Activated CD8-positive, alpha-beta memory T cell treated with anti-CD3 and anti-CD28 coated beads, Interleukin-2, amount 10 ng/mL, durations not matched to agents 7 days and 5 days (primary cell): ENCODE measurements at places on chromosomes 1 and 21.
A peak's percentile ranks its signal among the peaks of the same experiment; 100 is the strongest.

DNA sequence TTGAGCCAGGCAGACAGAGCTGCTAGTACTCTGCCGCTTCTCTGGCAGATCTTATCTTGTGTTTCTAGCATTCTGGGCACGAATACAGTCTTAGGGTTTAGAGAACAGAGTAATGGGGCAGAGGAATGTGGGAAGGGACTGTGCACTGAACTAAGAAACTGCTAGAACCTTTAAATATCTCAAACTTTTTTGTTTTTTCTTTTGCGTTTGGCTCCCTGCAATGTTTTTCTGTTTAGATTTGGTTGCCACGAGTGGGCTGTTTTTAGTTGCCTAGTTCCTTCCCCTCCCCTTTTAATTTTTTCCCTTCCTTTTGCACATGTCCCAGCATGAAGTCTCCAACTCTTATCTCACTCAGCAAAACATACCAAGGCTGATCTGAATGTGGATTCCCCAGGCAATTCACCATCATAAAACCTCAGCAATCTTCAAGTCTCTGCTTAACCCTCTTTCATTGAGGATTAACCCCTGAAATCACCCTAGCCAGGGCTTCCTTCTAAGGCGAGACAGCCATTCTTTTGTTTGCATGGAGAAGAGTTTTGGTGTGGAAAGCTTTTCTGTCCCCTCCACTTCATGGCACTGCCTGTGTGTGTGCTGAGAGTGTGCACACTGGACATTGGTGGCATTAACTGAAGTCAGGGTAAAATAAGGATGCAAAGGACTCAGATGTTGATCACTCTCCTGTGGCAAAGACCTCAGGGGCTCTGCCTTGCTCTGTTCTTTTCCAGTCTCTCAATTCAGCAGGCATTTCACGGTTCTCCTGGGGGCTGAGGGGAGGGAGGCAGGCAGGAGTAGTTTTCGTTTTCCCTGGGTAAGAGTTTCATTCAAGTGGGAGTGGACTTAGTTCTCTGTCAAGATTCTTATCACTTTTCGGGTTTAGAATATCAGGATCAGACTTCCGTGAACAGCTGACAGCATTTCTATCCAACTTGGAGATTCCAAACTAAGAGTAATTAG is 2.8 kb upstream of the ATF3 start:
- DNase-seq, result no peak

- DNase-seq, result no peak
Observed at GRCh38 chr21:32001390-32001789, 128.6 kb downstream of the HUNK start.

- no peak for DNase-seq
Observed at GRCh38 chr1:61140778-61141177, 58.4 kb downstream of the NFIA start.

- peak; percentile 92 for DNase-seq
Observed at GRCh38 chr1:58922302-58923089, 138.6 kb upstream of the JUN start.

DNA sequence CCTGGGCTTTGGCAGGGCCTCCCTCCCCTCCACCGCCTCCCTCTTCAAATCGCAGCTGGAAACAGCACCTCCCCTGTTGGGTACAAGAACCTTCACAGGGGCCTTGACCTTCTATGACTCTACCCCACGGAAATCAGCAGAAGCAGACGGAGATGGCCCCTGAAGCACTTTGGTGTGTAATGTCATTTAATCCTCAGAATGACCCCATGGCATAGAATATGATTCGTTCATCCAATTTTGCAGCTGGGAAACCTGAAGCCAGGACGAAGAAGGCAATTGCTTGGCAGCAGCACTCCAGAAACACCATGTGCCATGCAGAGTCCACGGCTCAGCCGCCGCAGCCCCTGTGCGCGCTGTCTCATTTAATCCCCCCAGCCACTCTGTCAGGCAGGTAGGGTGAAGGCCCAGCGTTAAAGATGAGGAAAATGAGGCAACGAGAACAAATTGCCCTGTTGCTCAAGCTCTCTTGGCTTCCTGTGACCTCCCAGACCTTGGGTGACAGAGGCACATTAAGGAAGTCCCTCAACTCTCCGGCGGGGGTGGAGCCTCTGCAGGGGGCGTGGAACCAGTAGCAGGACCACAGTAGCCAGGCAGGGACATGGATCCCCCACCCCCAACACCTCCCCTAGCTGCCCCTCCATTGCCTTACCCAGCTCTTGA is 25.8 kb upstream of the LAPTM5 start:
- no peak for DNase-seq

GRCh38 chr21:42844411-42845113 is 34.8 kb downstream of the WDR4 start:
- DNase-seq, result peak; percentile 36

- no peak for DNase-seq
Observed at GRCh38 chr1:209513226-209513625, 70.3 kb upstream of the CAMK1G start.

GRCh38 chr21:29297483-29298347 is 1.0 kb upstream of the BACH1 start:
- DNase-seq, result no peak

DNA sequence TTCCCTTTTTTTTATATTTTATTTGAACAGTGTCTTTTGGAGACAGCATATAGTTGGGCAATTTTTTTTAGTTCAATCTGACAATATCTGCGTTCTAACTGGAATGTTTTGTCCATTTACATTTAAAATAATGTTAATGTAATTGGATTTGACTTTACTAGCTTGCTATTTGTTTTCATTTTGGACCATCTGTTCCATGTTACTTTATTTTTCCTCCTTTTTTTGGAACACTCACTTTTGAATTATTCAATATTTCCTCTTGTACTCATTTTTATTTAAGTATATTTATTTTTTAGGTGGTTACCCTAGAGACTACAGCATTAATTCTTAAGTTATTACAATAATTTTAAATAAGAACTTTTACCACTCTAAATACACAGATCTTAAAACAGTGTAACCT is 62.8 kb upstream of the C1orf87 start:
- DNase-seq, result no peak

DNA sequence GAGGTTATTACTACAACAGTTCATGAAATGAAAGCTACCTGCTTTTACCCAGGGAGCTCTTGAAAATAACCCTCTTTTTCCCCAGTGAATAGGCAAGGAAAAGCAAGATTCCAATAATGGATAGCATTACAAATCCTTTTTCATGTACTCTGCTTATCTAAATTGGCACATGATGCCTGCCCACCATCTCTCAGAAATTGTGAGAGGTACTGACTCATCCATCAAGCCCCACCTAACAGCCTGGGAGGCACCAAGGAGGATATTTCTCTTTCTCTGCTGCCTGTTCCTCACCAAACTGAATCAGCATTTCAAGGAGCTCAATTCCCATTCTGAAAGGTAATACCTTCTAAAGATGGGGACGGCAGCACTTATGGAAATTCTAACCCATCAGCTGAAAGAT is 34.4 kb downstream of the PALMD start:
- no peak for DNase-seq

- DNase-seq, result peak; percentile 58
Observed at GRCh38 chr1:119475866-119476439, 31.1 kb upstream of the HSD3B1 start.

- no peak for DNase-seq
Observed at GRCh38 chr1:20702416-20702815, 15.4 kb downstream of the KIF17 start.
